ENCODE measurements at places on chromosomes 4 and X.
A peak's percentile ranks its signal among the peaks of the same experiment; 100 is the strongest.

DNA sequence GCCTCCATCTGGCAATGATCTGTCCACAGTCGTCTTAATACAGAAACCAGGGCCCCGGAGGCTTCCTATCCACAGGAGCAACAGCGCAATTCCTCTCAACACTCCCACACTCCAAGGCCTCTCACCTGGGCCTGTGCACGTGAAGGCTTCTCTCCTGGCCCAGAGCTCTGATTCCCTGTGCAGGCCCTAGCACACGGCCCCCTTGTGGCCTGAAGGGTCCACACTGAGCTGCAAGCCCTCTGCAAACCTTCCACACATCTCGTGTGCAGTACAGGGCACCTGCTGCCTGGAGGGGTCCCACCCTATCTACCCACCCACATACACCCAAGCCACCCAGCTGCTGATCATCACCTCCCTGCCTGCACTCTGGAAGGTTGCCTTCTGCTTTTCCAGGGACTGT lies 150.1 kb upstream of the NUDT10 start:
- no peak for DNase-seq

GRCh38 chrX:31136144-31136611 lies 64.3 kb upstream of the FTHL17 start:
- DNase-seq, result no peak

DNA sequence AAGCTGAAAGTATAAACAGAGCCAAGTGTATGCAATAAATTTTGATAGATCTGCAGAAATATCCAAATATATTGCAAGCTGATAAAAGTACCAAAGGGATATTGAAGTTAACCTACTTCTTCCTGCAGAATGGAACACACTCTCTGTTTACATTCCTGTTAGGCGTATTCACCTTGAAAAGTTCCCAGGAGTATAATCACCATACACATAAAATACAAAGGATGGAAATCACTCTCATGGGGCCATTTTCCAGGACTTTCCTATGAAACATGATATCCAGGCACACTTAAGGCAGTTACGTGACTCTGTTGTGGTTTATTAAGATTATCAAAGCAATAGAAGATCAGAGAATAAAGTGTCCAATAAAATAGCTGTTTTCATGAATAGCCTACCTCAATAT lies 1142.3 kb downstream of the NLGN4X start:
- no peak for DNase-seq

DNA sequence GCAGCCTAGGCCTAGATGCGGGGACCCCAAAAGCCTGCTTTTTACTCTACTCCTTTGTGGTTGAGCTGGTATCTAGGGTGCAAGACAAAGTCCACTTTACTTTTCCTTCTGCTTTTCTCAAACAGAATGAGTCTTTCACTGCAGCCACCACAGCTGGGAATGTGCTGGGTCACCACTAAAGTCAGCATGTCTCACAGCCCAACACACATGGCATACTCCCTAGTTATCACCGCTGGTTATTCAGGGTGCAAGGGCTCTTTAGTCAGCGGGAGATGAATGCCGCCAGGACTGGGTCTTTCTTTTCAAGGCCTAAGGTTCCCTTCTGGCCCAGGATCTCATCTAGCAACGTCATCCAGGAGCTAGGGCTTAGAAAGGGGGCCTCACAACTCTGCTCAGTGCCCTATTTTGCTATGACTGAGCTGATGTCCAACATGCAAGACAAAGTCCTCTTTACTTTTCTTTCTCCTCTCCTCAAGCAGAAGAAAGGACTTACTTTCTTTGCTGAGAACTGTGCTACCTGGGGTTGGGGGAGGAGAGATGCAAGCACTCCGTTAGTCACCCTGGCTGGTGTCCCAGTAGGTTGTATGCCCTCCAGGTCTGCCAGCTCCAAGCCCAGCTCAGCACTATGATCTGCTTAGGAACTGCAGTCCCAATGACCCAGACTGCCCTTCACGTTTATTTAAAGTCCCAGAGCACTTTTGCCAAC lies 22.9 kb upstream of the STPG2 start:
- DNase-seq, result no peak

DNA sequence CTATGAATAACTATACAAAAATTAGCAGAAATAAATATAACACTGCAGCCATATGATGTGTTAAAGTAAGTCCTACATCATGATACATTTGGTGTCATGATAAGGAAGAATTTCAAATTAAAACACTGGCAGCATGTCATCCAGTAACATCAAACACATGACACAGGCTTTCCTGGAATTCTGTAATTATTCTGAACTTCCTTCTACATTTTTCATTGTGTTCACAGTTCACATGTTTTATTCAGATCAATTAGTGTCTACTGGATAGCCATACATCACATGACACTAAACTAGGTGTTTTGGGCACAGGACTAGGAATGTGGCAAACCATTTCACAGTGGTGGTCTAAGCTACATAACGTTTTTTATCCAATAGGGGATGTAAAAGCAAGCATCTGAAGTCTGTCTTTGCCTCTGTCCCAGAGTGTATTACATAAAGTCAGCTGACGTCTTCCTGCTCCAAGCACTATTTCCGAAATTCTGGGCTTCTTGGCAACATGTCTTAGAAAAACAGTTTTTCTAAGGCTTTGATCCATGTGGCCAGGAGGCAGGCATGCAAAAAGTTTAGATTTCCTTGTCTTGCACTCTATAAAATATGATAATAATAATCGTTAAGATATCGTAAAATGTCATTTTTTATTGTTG lies 707.9 kb downstream of the CENPC start:
- no peak for DNase-seq

DNA sequence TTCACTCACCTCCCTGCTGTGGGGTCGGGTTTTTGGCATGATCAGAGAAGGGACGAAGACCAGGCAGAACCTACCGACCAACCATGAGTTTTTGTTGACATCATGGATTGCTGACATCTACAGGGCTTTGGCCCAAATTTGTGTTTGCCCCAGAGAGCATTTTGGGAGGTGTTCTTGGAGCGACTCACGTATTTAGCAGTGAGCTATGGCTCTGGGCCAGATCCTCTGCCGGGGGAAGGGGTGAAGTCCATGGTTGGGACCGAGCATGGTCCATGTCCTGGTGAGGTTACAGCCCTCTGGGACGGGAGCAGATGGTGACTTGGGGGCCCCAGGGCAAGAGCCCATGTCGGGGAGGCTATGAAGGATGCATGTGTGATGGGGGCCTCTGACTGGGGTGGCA lies 17.4 kb downstream of the SORCS2 start:
- no peak for DNase-seq

DNA sequence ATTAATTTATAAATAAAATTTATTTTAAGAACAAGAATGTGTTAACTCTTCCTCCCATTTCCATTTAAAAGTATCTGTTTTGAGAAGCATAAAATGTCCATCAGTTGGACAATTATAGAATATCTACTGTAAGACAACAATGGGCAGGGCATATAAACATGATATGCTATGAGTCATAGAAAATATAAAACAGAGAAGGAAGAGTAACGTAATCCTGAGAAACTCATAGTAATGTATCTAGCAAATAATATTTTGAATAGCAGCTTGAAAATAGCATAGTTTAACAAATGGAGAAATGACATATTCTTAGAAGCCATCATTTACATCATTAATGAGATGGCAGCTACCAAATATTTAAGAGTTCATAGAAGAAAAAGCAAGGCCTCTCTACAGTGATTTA lies 820.3 kb upstream of the PCDH10 start:
- no peak for DNase-seq

GRCh38 chr4:187141101-187141500 lies 417.4 kb upstream of the FAT1 start:
- no peak for DNase-seq

- no peak for DNase-seq
These were observed 34.5 kb downstream of the RAB28 start for GRCh38 chr4:13449590-13449989.

DNA sequence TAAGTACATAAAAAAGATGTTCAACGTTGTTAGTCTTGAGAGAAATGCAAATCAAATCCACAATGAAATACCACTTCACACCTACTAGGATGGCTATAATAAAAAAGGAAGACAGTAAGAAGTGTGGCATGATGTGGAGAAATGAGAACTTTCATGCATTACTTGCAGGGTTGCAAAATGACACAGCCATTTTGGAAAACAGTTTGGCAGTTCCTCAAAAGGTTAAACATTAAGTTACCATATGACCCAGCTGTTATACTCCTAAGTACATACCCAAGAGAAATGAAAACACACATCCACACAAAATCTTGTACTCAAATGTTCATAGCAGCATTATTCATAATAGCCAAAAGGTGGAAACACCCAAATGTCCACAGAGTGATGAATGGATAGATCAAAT lies 25.8 kb upstream of the LIMCH1 start:
- no peak for DNase-seq

DNA sequence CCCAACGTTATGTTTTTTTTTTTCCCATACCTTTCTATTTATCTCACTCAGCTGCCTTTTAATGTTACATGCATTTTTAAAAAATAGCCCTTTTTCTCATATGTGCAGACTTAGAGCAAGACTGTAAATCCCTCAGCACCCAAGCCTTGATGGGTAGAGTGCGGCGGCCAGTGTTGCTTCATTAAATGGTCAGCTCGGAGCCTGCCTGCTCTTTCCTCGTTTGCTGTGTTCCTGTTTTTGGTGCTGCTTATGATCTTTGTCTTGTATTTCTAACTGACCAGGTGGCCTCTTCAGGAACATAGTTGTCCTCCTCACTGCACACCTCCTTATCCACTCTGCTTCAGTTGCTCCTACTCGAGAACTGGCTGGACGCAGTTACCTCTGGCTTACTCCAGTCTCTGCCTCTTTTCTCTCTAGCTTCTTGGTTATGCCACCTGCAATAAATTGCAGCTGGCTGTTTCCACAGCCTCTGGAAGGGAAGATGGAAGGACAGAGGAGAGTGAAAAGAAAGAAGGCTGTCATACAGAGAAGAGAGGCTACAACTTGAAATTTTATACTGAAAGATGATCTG lies 10.7 kb downstream of the RBPJ start:
- DNase-seq, result no peak

GRCh38 chr4:77193511-77194102 lies 36.6 kb downstream of the CCNG2 start:
- DNase-seq, result peak; percentile 83

DNA sequence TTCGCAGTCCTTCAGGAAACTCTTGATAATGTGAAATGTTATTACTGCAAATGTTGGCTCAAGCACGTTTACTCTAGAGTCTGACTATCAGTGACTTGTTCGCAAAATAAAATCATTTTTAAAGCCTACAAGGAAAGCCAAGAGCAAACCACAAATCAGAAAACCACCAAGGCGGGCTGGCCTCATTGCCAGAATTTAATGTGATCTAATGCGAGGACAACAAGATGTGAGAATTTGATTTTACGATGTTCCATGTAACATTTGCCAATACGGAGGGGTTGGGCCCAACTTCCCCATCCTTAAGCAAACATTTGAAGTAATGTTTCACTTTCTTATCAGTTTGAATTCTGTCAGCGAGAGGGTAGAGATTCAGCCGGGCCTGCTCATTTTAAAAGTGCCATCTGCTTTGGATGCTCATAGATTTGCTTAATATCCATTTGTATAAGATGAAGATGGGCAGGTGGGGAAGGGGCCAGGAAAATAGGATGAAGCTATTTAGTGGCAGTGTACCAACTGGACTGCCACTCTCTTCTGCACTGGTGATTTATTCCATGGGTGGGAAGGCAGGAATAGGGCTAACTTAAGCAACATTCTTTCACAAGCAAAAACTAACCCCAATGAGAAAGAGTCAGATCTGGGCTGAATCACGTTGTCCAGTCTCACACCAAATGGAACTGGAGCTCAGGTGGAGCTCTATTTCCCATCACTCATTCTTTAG lies 225.3 kb downstream of the ANAPC10 start:
- DNase-seq, result no peak

GRCh38 chr4:14631806-14632440 lies 370.4 kb upstream of the CPEB2 start:
- DNase-seq, result no peak

DNA sequence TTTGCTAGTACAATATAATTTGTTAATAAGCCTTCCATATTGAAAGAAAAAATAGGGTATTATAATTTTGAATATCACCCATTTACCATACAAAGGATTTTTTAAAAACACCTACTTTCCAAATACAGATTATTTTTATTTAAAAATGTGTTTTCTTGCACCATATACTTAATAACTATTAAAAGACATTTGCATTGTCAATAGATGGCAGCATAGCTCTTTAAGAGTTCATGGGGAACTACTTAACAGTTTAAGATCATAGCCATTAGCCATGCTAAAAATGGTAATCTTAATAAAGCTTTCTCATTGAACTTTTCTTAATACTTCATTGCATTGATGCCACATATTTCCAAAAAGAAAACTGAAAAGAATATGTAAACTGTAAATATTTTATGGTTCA lies 1995.9 kb downstream of the C4orf33 start:
- DNase-seq, result no peak

GRCh38 chrX:17591741-17592110 lies 145.6 kb upstream of the SCML1 start:
- DNase-seq, result no peak

DNA sequence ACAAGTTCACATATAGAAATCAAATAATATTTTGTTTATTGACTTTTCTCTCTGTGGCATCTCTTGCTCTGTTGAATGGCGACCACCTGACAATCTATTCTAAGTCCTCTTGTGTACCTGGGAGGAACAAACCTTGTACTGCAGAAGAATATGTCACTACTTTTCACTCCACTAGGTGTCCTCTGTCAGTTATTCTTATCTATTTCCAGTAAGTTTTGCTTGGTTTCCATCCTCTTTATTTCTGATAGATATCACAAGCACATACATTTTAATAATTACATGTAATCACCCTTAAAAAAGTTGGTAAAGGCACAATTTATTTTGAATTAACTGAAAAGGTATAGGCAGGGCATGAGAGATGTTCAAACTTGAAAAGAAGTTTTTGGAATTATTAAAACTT lies 238.4 kb downstream of the SNCA start:
- DNase-seq, result no peak

DNA sequence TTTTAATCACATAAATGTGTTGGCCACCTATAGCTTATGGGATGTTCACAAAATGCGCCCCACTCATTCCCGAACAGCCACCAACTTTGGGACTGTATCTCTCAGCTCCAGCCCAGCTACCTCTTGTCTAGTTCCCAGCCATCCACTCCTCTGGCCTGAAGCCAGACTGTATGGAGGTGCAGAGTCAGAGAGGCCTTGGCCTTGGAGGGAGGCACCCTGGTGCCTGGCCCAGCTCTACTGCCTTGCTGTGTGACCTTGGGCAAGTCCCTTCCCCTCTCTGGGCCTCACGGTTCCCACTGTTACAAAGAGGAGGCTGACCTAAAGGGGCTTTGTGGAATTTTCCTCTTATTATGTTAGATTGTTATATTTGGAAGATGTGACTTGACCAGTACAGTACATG lies 13.9 kb downstream of the MAMLD1 start:
- no peak for DNase-seq

- DNase-seq, result no peak
These were observed 162.3 kb upstream of the MAOA start for GRCh38 chrX:43493756-43494155.

- DNase-seq, result no peak
These were observed 141.3 kb downstream of the LDB2 start for GRCh38 chr4:16757080-16757521.

Data from CD4-positive, alpha-beta T cell treated with Interleukin-21 for 1 hour (primary cell).